ENCODE measurements at places on chromosomes 6 and 20. TPM values are rescaled to one million over a fixed set of nuclear protein-coding genes. Genes with fewer than 3 reads are reported as not detected.

DNA sequence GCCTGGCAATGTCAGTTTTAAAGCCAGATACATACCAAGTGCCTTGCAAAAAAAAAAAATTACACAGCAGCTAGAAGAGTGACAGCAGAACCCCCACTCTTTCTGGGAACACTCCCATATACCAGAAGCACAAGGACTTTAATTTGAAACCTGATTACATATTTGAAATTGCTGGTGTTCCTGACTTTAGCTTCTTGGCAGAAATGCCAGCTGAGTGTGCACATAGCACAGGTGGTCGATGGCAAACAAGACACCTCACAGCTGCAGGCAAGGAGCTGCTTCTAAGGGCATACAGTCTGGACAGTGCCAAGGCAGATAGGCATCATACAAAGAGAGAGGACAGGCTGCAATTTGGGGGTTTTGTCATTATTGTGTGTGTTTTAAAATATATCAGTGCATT lies 150.7 kb upstream of the SGK1 start:
- no peak overlapping the region for H3K4me3 ChIP-seq
- no peaks in the 10 kb centered on the region for H3K27me3 ChIP-seq
- H3K36me3 ChIP-seq = no peaks in the 10 kb centered on the region
- no peak overlapping the region for H3K27ac ChIP-seq
- peaks cover 3% of the 10 kb centered on the region for H3K4me1 ChIP-seq
- no peak for DNase-seq

IL17F gene
- not detected for total RNA-seq

DNA sequence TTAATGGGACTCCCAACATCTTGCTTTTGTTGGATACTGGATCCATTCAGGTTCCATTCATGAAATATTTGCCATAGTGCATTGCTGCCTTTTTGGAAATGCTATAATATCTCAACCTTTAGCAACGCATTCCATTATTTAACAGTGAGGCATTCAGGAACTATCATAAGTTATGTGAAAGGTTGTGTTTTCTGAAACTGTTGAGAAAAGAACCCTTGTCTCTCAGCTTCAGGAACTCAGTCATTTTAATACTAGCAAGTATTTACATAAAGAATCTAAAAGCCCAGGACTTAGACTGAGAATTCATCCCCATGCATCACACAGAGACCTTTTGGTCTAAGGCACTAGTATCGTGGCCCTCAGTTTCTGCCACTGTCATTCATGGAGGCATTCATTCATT lies 24.9 kb upstream of the SASH1 start:
- H3K27me3 ChIP-seq = no peaks in the 10 kb centered on the region
- H3K27ac ChIP-seq = no peak overlapping the region
- H3K4me3 ChIP-seq = no peak overlapping the region

DNA sequence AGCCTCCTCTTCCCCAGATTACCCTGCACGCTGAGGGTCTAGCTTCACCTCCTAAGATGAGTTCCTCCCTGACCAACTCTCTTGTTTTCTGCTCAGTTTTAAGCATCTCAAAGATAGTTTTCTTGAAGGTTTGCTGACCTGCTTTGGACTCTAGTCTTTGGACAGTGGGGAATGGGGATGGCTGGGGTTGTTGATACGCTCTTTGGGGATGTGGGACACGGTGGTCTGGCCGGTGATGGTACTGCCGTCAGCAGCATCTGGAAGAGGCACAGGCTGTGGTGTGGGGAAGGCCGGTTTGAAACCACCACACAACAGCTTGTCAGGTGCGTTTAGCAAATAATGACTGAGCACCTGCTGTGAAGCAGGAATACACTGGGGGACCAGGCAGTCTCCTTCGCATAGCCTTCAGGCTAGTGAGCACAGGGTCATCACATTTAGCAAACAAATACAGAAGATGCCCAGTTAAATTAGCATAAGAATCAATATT lies 94.1 kb downstream of the TMEM242 start:
- H3K27me3 ChIP-seq = no peaks in the 10 kb centered on the region
- no peak overlapping the region for H3K4me3 ChIP-seq
- H3K36me3 ChIP-seq = no peaks in the 10 kb centered on the region
- peaks cover 16% of the 10 kb centered on the region for H3K4me1 ChIP-seq

PRR18 gene
- 0.19 TPM for total RNA-seq

- H3K27me3 ChIP-seq = no peaks in the 10 kb centered on the region
- H3K27ac ChIP-seq = no peak overlapping the region
- DNase-seq = no peak
- H3K4me1 ChIP-seq = no peaks in the 10 kb centered on the region
- H3K36me3 ChIP-seq = no peaks in the 10 kb centered on the region
- no peak overlapping the region for H3K4me3 ChIP-seq
These were observed 98.0 kb upstream of the TMEM30A start for GRCh38 chr6:75382634-75382900.

GRCh38 chr20:47720636-47721427 lies 64.4 kb downstream of the SULF2 start:
- H3K27ac ChIP-seq = no peak overlapping the region
- DNase-seq = peak; percentile 66

KCNS1 gene
- 2.9 TPM for total RNA-seq

DNA sequence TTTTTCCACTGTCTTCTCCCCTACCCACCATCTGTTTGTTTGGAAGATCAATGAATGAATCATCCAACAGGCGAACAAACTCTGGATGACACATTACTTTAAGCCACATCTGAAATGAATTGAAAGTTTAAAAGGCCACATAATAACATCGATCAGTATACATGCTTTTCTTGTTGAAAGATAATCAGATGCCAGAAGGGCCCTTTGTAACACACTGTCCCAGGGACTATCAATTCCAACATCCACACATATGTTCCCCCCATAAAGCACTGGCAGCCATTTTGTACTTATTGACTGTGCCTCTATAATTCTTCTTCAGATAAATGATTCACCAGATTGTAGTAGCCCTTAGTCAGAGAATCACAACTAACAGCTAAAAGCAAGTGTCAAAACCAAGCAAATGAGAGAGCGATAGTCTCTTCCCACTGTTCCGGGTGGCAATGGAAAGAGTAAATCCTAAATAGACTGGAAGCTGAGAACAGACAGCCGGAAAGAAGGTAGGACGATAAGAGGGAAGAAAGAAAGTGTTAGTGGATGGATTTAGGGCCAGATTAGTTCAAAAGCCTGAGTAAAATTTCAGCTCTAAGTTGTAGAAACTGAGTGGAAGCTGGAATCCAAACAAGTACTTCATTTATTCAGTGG lies 184.9 kb upstream of the TENT5A start:
- H3K27me3 ChIP-seq = no peaks in the 10 kb centered on the region
- H3K27ac ChIP-seq = no peak overlapping the region
- no peaks in the 10 kb centered on the region for H3K4me1 ChIP-seq
- no peak for DNase-seq

BPIFB4 gene
- not detected for total RNA-seq

DNA sequence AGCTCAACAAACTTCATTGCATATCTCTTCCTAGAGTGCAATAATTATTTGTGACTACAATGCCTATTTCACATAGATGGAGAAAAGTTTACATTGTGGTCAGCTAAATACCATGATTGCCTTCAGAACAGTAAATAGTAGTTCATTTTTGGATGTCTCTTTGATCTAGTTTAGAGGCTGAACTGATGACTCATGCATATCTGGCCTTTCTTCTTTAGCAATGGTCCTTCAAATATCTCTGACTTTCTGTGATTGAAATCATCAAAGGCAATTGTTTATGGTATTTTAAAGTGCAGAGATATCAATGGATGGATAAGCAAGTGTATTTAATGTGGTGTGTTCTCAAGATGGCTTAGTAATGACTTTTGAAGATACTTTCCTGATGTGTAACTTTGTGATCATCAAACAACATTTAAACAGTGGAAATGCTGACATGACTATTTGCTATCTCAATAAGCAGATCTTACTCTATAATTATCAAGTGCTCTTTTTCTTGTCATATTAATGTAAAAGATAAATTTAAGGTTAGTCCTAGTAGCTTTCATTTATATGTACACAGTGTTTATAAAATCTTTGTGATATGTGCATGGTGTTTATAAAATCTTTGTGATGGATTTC lies 523.7 kb upstream of the SLC35B3 start:
- H3K4me1 ChIP-seq = no peaks in the 10 kb centered on the region
- no peak overlapping the region for H3K4me3 ChIP-seq
- H3K36me3 ChIP-seq = no peaks in the 10 kb centered on the region
- no peak overlapping the region for H3K27ac ChIP-seq
- no peak for DNase-seq
- no peaks in the 10 kb centered on the region for H3K27me3 ChIP-seq

PBOV1 gene
- not detected for total RNA-seq

- no peaks in the 10 kb centered on the region for H3K36me3 ChIP-seq
- no peak overlapping the region for H3K27ac ChIP-seq
- no peaks in the 10 kb centered on the region for H3K27me3 ChIP-seq
- DNase-seq = no peak
These were observed 403.0 kb downstream of the CD83 start for GRCh38 chr6:14520536-14520935.

SIM1 gene
- 31.8 TPM for total RNA-seq

DNA sequence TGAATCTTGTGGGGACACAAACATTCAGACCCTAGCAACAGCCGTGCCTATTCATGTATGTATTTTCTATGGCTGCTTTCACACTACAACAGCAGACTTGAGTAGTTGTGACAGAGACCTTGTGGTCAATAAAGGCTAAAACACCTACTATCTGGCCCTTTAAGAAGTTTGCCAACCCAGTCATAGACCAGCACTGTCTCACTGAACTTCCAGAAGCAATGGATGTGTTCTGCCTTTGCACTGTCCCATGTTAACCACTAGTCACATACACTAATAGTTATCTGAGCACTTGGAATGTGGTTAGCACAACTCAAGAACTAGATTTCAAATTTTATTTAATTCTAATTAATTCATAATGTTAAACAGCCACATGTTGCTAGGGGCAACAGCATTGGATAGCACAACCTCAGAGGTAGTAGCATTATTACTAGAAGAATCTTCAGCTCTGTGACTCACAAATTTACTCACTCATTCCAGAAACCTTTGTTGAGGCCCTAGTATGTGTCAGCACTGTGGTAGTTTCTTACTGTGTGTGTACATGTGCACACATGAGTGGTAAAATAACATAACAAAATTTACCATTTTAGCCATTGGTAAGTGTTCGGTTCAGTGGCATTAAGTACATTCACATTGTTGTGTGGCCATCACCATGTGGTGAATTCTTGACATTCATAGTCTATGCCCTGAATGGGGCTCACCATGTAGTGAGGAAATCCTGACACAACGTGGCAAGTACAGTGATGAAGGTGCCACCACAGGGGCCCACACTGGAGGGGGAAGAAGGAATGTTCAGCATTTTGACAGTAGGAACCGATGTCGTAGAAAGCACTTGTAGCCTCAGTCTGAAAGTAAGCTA lies 107.3 kb downstream of the CEP57L1 start:
- DNase-seq = no peak
- H3K36me3 ChIP-seq = no peaks in the 10 kb centered on the region
- no peak overlapping the region for H3K4me3 ChIP-seq
- H3K27ac ChIP-seq = no peak overlapping the region
- H3K4me1 ChIP-seq = no peaks in the 10 kb centered on the region
- H3K27me3 ChIP-seq = no peaks in the 10 kb centered on the region

C6orf15 gene
- total RNA-seq = not detected

DNA sequence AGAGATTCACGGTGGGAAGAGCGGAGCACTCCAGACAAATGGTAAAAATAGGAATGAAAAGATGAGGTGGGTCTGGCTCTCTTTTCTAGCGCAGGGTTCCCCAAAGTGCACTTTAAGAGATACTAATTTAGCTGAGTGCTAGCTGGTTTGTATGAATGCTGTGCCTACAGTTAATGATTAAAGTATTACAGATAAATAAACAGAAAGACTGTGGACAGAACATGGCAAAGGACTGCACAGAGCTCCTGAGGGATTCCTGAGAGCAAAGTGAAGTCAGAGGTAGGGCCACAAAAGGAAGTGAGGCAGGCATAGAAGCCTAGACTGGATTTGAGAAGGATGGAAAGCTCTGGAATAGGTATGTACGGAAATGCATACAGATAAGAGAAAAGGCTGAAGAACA lies 114.5 kb downstream of the INSM1 start:
- H3K36me3 ChIP-seq = no peaks in the 10 kb centered on the region
- no peak overlapping the region for H3K4me3 ChIP-seq
- no peak overlapping the region for H3K27ac ChIP-seq

CCN6 gene
- total RNA-seq = 6.7 TPM

DNA sequence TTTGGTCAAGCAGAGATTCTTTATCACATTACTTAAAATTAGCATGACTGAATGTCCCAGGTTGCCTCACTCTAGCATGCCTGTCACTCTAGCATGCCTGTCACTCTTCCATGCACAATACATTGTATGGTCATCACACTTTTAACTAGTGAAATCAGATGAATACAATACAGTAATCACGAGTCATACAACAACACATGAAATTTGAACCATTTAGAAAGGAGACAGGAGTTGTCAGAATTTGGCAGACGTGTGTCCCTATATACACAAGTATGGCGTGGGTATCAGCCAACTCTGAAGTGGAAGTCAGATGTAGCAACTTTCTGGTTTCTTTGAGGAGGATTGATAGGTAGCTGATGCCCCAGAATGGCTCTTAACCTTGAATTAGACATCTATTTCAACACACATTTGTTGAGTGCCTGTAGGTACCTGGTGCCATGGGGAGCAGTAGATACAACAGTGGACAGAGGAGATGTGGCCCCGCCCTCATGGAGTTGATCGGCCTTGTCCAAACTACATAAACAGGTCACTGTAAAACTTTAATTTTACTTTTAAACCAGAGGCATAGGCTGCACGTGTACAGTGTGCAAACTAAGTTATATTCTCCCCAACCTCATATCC lies 116.1 kb upstream of the TIAM2 start:
- no peaks in the 10 kb centered on the region for H3K27me3 ChIP-seq
- no peaks in the 10 kb centered on the region for H3K4me1 ChIP-seq
- no peak overlapping the region for H3K4me3 ChIP-seq
- no peak for DNase-seq
- H3K27ac ChIP-seq = no peak overlapping the region

ZC2HC1B gene
- not detected for total RNA-seq

GRCh38 chr6:166237617-166238016 lies 70.0 kb upstream of the TBXT start:
- H3K4me3 ChIP-seq = no peak overlapping the region
- H3K4me1 ChIP-seq = no peaks in the 10 kb centered on the region
- H3K36me3 ChIP-seq = no peaks in the 10 kb centered on the region
- H3K27ac ChIP-seq = no peak overlapping the region

DNA sequence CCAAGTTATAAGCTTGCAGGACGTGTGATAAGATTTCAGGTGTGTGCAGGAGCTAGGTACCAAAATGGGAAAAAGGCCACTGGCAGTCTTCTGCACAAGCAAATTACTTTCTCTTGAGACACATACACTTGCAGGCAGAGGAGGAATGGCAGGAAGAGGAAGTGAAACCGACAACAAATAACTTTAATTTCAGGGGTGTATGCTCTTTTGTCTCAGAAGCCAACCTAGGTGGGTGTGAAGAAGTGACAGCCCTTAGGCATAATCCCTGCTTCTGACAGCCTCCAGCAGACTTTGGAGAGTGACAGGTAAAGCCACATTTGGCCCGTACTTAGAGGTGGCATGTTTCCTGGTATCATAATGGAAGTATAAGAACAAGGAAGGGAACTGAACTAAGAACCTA lies 118.8 kb upstream of the TRAF3IP2 start:
- H3K4me1 ChIP-seq = peaks cover 6% of the 10 kb centered on the region
- no peak overlapping the region for H3K4me3 ChIP-seq
- H3K27ac ChIP-seq = no peak overlapping the region
- DNase-seq = no peak

- H3K27me3 ChIP-seq = no peaks in the 10 kb centered on the region
- no peak overlapping the region for H3K4me3 ChIP-seq
- no peaks in the 10 kb centered on the region for H3K36me3 ChIP-seq
- H3K4me1 ChIP-seq = no peaks in the 10 kb centered on the region
- no peak for DNase-seq
These were observed 6.5 kb upstream of the SLCO4A1 start for GRCh38 chr20:62635852-62636251.

GRCh38 chr6:39530201-39530759 lies 194.9 kb downstream of the KIF6 start:
- no peak overlapping the region for H3K4me3 ChIP-seq
- DNase-seq = no peak
- no peaks in the 10 kb centered on the region for H3K4me1 ChIP-seq
- no peak overlapping the region for H3K27ac ChIP-seq

SLC22A2 gene
- total RNA-seq = 27.9 TPM
